Gastroesophageal sphincter (tissue), 4 donors: ENCODE measurements at places on chromosomes 13 and 19. TPM values are rescaled to one million over a fixed set of nuclear protein-coding genes. Genes with fewer than 3 reads are reported as not detected.
A peak's percentile ranks its signal among the peaks of the same experiment; 100 is the strongest.

- ATAC-seq = peak; percentile 85
These were observed 38.0 kb upstream of the ZNF573 start for GRCh38 chr19:37817180-37817981.

- ATAC-seq = no peak
These were observed 6.3 kb upstream of the ZNF69 start for GRCh38 chr19:11881151-11881800.

DNA sequence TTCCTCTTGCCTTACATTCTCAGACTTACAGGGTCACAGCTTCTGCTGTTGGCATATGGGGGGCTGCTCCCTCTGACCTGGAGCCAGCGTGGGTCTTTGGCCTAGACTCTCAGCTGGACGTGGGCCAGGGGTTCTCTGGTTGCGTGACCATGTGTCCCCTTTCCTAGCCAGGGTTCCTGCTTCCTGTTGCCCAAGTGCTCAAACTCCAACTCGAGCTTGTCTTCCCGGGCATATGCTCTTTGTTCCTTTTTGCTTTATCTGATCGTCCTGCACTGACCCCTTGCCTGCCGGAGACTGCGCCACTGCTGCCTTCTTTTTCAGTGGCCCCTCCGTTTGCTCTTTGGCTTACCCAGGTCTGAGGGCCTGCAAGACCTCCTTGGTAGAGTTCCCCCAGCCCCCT is 25.3 kb upstream of the GPR183 start:
- ATAC-seq = no peak

DNA sequence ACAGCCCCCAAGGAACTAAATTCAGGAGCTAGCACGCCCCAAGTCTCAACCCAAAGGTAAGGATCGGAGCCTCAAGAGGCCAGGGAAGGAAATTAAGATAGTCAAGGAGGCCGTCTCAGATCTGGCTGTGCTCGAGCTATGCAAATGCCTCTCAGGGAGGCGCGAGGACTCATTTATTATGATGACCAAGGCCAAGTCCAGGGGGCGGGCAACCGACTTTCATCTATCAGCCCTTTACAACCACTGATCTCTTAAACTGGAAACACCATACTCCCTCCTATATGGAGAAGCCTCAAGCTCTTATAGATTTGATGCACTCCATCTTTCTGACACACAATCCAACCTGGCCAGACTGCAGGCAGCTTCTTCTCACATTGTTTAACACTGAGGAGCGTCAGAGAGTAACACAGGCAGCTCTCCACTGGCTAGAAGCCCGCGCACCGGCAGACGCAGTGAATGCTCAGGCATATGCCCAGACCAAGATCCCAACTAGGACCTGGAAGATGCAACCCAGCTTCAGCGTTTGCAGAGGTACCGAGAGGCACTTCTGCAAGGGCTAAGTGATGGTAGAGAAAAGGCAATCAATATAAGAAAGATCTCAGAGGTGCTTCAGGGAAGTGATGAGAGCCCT is 9.6 kb upstream of the SLC15A1 start:
- ATAC-seq = no peak

DNA sequence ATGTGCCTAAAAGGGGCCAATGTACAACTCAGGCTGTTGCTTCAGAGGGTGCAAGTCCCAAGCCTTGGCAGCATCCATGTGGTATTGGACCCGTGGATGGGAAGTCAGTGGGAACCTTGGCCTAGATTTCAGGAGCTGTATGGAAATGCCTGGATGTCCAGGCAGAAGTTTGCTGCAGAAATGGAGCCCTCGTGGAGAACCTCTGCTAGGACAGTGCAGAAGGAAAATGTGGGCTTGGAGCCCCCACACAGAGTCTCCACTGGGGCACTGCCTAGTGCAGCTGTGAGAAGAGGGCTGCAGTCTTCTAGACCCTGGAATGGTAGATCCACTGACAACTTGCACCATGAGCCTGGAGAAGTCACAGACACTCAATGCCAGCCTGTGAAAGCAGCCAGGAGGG is 28.5 kb downstream of the GPC5 start:
- no peak for ATAC-seq

DNA sequence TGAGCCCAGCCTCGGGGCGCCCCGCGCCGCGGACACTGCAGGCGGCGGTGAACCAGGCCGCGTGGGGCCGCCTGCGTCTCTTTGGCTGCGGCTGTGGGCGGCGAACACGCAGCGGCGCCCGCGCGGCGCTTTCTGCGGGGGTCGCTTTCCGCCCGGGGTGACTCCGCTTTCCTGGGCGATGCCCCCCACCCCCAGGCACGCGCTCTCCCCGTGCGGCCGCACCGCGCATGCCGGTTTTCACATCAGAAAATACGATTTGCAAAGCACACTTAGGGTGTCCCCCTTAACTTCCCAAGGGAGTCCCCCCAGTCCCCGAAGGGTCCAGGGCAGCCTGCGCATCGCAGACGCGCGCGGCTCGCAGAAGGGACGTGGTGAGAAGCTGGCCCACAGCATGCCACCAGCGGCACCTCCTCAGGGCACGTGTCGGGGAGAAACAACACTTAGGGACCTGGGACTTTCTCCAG is 5.3 kb downstream of the F7 start:
- ATAC-seq = no peak

- ATAC-seq = no peak
These were observed 416.4 kb downstream of the DCT start for GRCh38 chr13:94063096-94063495.

DNA sequence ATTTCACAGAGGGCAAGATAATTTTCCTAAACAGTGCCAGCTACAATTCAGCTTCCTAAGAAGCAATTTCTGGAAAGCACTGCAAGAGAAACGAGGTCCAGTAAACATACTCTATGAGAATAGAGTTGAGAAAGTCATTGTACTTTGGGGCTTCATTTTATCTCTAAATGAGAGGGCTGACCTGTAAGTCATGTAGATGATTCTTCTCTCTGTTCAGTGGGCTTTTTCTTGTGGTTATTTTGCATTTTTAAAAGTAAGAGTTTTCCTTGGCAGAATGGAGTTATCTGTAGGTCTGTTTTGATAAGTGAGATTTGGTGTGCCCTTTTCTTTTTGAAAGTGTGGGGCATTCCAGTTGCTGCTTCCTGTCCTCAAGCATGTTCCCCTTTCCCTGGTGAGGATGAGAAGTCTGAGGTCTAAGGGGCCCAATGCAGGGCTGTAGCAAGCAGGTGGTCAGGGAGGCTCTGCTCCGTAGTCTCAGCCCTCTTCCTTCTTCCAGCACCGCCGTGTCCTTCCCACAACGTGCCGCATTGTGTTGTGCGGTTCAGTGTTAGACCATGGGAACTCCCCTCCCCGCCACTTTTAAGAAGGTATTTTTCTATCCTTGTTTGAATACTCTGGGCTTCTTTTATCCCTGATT is 86.3 kb downstream of the ARHGEF7 start:
- no peak for ATAC-seq

DNA sequence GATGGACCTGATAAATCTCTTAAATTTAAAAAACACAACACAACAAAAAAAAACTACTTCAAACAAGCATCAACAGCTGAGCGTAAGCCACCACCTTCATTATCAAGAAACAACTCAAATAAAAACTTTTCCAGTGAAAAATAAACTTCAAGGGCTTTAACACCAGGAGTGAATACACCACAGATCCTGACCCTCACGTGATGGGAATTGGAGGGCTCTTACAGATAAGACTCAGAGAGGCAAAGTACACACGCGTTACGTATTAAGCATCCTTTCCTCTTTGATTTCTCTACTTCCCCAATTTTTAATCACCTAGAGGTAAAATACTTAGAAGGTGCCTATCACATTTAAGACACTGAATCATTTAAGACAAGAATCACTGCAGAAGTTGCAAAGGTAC is 573 bp upstream of the STARD13 start:
- ATAC-seq = no peak

DNA sequence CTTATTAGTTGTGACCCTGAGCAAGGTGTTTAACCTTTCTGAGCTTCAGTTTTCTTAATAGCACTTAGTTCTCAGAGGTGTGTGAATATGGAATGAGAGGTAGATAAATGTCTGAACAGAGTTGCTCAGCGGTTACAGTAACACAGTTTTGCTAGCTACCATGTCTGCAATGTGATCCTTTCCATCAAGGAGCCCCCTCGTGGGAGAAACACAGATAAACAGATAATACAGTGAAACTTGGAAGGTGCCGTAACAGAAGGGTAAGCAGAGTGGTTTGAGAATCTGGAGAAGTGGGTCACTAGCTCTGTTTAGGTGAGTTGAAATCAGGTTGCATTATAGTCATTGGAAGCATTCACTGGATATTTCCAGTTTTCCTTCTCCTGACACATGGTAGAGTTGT is 38.9 kb downstream of the IRS2 start:
- no peak for ATAC-seq

DNA sequence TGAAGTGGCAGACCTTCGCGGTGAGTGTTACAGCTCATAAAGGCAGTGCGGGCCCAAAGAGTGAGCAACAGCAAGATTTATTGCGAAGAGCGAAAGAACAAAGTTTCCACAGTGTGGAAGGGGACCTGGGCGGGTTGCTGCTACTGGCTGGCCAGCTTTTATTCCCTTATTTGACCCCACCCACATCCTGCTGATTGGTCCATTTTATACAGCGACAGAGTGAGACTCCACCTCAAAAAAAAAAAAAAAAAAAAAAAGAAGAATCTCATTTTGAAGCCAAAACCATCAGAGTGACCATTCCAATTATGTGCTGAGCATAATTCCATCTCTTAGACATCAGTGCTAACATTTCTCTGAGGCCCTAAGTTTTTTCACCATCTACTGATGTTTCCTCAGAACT is 1.9 kb upstream of the ZNF552 start:
- no peak for ATAC-seq

- ATAC-seq = no peak
These were observed 466.7 kb downstream of the MYO16 start for GRCh38 chr13:109096101-109096500.

- no peak for ATAC-seq
These were observed 35.9 kb downstream of the ELF1 start for GRCh38 chr13:40983259-40983658.

GRCh38 chr19:55640577-55641425 is at the start of gene ZNF580:
ZNF580 (plus strand) TSS chr19:55641002; CDS start chr19:55642509, 1,507 bp downstream.
- ATAC-seq = peak; percentile 72

DNA sequence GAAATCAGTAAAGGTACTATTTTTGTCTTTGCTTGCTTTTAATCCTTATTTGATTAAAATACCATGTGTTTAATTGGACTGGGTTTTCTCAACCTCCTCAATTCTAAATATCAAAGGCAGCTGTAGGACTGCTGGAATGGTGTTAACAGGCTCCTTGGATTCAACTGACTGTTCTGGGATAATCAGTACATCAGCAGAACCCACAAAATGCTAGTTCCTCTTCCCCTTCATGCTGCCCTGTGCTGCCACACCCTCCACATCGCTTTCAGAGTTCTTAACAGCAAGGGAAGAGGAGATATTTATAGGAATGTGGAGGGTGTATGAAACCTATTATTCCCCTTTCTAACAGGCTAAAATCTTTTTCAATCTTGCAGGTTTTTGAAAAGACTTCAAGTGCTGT is 82.4 kb downstream of the KCTD12 start:
- ATAC-seq = no peak

- ATAC-seq = no peak
These were observed 1007.2 kb downstream of the PCDH9 start for GRCh38 chr13:66222926-66223325.

GRCh38 chr19:46976845-46977320 is 42.8 kb upstream of the NPAS1 start:
- peak; percentile 15 for ATAC-seq

DNA sequence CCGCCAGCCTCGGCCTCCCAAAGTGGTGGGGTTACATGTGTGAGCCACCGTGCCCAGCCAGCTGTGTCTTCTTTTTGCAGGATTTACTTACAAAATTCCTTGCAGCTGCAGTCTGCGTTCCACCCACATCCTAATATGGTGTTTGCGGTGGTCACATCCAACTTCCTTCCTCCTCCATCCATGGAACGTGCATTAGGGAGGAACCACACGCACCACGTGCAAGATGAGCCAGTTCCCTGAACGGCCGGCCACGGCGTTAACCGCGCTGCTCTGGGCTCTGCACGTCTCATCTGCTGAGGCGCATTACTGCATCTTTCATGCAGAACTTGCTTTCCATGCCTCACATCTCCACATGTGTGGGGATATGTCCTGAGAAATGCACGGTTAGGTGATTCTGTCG is 13.0 kb upstream of the SIGLEC11 start:
- peak; percentile 40 for ATAC-seq

DNA sequence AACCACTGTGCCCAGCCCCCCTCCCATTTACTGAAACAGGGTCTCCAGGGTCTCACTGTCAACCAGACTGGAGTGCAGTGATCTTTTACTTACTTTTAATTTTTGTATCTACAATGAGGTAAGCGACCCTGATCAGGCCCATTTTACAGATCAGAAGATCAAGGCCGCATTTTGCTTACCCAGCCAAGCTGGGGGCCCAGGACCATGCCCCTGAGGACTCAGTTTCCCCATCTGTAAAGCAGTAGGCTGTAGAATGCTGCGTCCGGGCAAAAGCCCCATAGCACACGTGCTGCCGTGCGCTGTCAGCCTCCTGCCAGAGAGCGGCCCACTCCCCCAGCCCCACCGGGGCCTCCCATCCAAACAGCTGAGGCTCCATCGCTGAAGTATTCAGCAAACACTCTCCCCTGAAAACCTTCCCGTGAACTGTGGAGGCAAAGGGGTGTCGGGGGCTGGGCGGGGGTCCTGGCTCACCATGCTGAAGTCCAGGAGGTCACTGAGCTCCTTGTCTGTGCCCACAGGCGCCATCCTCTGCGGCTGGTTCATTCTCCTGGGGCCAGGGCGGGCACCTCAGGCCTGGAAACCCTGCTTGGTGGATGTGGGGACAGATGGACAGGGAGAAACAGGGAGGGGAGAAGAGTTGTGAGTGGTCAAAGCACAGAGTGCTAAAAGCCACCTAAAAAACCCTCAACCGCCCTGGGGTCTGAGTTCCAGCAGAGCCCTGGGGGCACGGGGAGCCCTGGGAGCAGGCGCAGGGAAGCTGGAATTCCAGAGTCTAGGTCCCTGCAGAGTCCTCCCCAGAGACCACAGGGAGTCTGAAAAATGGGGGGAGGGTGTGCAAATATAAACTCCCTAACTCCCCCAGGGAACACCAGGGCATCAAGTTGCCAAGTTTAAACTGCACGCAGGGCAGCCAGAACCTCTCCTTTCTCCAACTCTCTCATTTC is 2.4 kb downstream of the TCF3 start:
- ATAC-seq = no peak

- ATAC-seq = no peak
These were observed 364.6 kb upstream of the SPRY2 start for GRCh38 chr13:80705371-80706163.

- ATAC-seq = no peak
These were observed 23.4 kb upstream of the GATAD2A start for GRCh38 chr19:19382118-19382517.

KCNC3 gene
- total RNA-seq = not detected

PRTN3 gene
- not detected for total RNA-seq

CGB1 gene
- total RNA-seq = not detected

TNNT1 gene
- total RNA-seq = not detected

TUBB4A gene
- total RNA-seq = 2.7 TPM

IFNL1 gene
- not detected for total RNA-seq

MRPS12 gene
- 25.3 TPM for total RNA-seq

PGLYRP1 gene
- total RNA-seq = not detected

GRK1 gene
- total RNA-seq = not detected
